GM20000 (cell line): ENCODE measurements at places on chromosomes 12 and 14.

GRCh38 chr14:104931771-104932675, 7.3 kb downstream of the PLD4 start:
- DNase-seq: peak; percentile 36

GRCh38 chr12:119082496-119082895, 96.2 kb upstream of the HSPB8 start:
- no peak for DNase-seq

- DNase-seq: no peak
Measured at GRCh38 chr12:24507827-24508226, 441.1 kb downstream of the BCAT1 start.

DNA sequence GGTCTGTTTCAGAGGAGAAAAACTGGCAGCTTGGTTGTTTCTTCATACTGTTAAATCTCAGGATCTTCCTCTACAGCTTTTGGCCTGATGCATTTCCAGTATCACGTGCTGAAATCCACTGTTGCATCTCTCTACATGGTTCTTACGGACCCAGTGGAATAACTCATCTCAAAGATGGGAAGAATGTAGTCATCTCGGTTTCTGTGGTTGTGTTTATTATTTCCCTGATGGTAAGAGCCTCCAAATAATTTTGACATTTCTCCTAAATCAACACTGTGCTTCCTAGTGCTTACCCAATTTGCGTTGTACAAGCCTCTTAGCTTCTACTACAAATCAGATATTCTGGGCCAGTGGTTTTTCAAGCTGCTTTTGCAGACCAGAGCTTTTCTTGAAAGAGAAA, 812.8 kb downstream of the C12orf50 start:
- DNase-seq: no peak

DNA sequence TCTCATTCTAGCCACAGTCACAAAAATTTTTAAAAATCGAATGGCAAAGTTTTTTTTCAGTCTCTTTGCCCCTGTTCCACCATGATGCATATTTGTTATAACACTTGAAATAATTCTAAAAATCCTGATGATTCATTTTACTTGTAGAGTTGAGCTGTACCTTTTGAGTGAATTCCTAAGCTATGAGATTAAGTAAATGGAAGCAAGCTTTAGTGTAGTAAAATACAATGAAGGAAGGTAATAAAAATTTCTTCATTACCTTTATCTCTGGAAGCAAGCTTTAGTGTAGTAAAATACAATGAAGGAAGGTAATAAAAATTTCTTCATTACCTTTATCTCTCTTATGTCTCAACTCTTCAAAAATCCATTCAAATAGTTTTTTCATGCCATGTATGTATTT, 46.1 kb downstream of the TMTC3 start:
- no peak for DNase-seq

DNA sequence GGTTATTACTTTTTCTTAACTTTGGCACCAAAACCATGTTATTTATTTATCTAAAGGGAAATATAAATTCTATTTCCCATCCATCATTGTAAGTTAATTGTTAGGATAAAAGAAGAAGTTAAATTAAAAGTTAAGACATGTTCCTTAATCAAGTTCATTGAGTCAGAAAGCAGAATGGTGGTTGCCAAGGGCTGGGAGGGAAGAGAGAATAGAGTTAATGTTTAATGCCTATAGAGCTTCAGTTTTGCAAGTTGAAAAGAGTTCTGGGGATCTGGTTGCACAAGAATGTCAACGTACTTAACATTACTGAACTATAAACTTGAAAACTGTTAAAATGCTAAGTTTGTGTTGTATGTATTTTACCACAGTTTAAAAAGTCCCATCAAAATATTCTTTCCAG, 63.2 kb upstream of the NR2C1 start:
- no peak for DNase-seq

- no peak for DNase-seq
Measured at GRCh38 chr12:49627752-49628360, 4.5 kb downstream of the PRPF40B start.

GRCh38 chr12:52248541-52249461, 15.8 kb downstream of the KRT7 start:
- peak; percentile 13 for DNase-seq

- no peak for DNase-seq
Measured at GRCh38 chr14:91511043-91511383, 903 bp upstream of the PPP4R3A start.

DNA sequence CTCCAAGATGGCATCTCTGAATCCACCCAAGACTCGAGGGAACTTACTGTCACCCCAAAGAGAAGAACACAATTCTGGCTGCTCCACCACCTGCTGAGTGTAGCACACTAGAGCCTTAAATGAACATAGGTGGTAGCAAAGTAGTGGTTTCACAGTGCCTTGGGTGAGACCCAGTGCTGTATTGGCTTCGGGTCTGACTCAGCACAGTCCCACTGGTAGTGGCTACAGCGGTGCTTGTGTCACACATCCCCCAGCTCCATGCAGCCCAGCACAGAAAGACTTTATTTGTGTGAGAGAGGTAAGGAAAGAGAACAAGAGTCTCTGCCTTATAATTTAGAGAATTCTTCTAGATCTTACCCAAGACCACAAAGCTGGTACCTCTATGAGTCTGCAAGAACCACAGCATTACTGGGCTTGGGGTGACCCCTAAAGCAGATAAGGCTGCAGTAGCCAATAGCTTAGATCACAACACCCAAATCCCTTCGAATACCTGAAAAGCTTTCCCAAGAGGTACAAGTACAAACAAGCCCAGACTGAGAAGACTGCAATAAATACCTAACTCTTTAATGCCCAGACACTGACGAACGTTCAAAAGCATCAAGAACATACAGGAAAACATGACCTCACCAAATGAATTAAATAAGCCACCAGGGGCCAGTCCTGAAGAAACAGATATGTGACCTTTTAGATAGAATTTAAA, 83.3 kb upstream of the SLC38A4 start:
- DNase-seq: no peak

GRCh38 chr12:57232156-57232756, 2.7 kb downstream of the SHMT2 start:
- DNase-seq: no peak

DNA sequence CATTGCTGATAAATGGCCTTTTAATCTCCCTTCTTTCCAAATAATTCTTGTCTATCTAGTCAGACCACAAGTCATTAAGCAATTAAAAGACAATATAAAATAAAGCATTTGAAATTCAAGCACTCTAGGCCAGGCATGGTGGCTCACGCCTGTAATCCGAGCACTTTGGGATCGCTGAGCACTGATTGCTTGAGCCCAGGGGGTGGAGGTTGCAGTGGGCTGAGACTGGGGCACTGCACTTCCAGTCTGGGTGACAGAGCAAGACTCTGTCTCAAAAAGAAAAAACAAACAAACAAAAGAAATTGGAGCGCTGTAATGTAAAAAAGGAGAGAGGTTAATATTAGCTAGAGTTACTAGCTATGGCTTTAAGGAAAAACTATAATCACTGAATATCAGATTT, 30.5 kb upstream of the CSRP2 start:
- DNase-seq: no peak

GRCh38 chr12:7176595-7176994, 12.9 kb upstream of the PEX5 start:
- no peak for DNase-seq

GRCh38 chr12:26271889-26272492, 76.6 kb downstream of the SSPN start:
- peak; percentile 22 for DNase-seq

- no peak for DNase-seq
Measured at GRCh38 chr14:74838166-74838565, 37.8 kb downstream of the PROX2 start.

GRCh38 chr14:95814363-95815225, 62.0 kb upstream of the TUNAR start:
- no peak for DNase-seq

DNA sequence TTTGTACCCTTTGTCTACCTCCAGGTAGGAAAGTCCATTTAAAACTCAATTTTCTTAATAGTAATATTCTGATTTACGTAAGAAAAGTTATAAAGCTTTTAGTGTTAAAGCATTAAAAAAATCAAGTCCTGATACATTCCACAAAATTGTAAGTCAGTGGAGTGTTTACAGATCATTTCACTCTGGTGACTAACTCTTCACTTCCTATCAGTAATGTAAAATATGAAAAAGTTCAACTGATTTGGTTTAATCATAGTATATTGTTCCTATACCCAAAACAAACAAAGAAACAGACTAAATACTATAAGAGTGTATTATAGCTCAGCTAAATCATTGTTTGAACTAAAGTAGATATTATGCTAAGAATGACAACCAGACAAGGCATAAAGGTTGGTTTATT, 85.9 kb downstream of the VEZT start:
- DNase-seq: no peak

DNA sequence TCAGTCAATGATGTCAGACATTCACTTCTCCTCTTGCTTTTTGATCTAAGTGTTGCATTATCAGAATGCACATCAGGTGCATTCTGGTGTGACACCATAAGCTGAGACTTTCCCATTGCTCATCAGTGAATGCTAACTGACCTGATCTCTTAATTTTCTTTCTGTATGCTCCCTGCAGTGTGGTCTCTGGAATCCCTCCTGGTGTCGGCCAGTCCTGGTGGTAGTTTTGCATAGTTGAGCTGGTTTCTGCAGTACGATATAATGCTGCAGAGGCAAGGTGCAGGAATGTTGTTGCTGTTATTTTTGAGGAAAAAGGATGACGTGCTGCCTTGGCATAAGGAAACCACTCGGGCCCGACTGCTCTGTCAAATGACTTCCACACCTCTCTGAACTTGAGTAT, 11.0 kb upstream of the SRP54 start:
- no peak for DNase-seq

- no peak for DNase-seq
Measured at GRCh38 chr12:132018193-132018916, 68.6 kb downstream of the EP400 start.

GRCh38 chr14:50301914-50302313, 10.1 kb downstream of the L2HGDH start:
- no peak for DNase-seq

- peak; percentile 16 for DNase-seq
Measured at GRCh38 chr12:47071241-47071852, 8.1 kb upstream of the PCED1B start.

DNA sequence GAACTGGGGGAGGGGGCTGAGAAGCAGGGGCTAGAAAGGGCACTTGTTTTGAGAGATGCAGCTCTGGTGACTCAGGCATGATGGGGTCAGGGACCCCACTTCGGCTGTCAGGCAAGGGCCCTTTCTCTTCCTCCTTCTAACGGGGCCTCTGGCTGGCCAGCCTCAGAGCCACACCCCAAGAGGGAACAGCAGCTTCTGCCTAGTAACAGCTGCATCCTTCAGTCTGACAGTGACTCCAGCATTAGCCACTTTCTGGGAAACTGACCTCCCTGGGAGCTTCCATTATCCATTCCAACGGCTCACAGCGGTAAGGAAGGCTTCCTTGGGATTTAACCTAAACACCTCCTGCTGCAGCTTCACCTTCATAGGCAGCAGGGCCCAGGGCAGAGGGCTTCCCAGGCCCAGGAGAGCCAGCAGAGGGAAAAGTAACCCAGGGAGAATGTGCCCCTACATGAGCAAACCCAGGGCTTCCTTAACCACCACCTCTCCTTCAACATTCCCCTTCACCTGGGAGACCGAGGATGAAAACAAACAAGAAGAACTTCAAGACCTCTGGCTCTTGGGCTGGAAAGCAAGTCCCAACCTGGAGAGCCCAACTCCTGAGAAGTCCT, 2.7 kb downstream of the NCKAP5L start:
- DNase-seq: no peak

GRCh38 chr12:8052679-8053078, 13.5 kb downstream of the C3AR1 start:
- DNase-seq: no peak

DNA sequence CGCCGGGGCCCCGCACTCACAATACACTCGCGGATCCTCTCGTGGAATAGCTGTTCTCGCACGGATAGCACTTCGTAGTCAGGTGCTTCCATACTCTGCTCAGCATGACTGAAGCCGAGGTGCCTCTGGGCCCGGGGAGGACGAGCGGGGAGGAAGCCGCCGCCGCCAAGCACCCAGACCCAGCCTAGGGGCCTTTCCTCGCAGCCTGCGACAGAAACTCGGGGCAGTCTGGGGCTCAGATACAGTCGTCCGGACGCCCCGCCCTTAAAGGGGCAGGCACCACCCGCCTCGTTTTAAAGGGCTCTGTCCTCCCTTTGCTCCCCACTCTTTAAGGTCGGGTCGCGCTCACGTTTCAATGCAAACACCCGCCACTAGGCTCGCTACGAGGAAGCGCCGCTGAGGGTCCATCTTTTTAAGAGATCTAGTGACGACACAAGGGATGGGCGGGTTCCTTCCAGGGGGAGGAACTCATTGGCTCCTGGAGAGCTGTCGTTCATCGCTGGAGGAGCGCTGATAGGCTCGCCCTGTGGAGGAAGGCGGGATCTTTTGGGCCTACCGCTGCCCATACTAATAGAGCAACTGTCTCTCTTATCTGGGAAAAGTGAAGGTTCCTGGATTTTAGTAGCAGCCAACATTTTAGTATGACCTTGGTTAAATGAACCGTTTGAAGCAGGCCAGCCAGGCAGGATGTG, at the start of gene LMBR1L:
Gene LMBR1L, minus strand, starts transcription at position 384 of the 692 bp plus-strand sequence. Its CDS starts 292 bp downstream, at position 92.
- peak; percentile 96 for DNase-seq

GRCh38 chr14:87111126-87111525, 881.9 kb downstream of the GALC start:
- DNase-seq: no peak

DNA sequence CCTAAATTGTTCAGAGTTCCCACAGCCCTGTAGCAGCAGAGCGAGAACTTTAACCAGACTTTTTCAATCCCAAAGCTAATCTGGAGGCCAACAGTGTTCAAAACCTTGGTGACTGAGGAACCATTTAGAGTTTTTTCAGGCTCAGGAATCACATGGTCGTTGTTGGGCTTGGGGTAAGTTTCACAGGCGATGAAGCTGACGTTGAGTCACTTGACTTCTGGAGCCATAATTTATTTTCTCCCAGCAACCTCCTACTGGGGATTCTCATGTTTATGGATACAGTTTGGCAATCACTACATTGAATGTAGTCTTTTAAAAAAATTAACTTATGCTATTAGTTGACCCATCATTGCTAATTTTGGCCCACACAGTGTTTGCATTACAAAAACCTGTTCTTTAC, 34.5 kb downstream of the SSPN start:
- DNase-seq: no peak

DNA sequence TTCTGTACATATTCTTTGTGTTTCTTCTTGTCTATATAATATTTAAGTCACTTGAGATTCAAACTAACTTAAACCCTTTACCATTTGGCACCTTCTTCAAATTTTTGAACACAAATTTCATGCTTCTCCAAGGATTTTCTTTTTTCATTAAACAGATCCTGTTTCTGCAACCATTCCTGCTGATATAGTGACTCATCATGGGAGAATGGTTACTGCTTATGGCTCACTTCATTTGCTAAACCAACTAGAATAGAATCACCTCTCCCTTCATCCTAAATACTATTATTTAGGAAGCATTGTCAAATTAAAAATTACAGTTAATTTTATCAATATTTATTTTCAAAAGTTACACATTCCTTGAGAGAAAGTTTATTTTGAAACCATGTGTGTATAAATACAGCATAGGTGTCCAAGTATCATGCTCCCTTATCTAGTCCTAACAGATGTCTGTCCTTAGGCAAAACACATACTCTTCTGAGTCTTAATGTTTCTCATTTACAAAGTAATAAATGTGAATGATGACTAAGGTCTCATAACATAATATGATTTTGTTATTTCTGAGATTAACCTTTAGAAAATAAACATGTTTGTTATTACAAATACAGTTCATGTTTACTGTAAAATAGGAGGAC, 40.7 kb downstream of the PLCZ1 start:
- DNase-seq: no peak
